Suppressor macrophage (primary cell): ENCODE measurements at places on chromosomes 12 and 14.

DNA sequence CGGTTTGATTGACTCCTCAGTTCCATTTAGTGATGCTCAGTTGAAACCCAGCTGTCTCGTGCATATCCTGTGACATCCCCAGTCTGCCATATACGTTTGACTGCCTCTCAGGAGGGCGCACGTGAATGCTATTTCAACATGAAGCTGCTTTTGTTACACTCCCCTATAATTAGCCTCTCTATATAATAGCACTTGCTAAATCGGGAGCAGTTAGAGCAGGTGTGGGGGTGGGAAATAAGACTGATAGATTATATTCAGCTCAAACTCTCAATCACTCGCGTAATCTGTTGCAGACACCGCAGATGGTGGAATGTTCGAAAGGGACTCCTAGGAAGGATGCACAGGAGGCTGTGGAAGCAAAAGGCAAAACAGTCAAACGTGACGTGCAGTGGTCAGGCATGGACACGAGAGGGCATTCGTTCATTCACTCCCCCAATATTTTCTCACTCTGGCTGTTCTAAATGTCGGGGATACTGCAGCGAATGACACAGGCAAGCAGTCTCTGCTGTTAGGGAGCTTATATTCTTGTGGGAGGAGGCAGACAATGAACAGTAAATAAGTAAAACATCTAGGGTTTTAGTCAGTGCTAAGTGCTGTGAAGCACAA is 29.8 kb downstream of the KCNA1 start:
- DNase-seq, result no peak

GRCh38 chr12:119744900-119745606 is 77.1 kb downstream of the PRKAB1 start:
- DNase-seq, result no peak

DNA sequence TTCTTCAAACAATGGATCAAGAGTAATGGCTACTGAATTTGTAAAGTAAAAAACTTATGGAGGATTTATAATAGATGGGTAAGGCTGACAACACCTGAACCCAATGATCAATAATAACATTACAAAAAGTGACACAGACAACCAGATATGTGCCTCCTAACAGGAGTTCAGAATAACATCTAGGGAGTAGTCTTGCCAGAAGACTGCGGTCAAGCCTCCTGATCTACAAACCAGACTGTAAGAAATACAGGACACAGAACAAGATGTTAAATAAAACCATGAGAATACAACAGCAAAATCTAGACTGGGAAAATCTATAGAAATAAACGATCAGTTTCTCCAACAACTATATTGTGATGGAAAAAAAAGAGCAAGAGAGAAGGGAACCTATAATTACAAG is 262.6 kb upstream of the TMTC1 start:
- no peak for DNase-seq

DNA sequence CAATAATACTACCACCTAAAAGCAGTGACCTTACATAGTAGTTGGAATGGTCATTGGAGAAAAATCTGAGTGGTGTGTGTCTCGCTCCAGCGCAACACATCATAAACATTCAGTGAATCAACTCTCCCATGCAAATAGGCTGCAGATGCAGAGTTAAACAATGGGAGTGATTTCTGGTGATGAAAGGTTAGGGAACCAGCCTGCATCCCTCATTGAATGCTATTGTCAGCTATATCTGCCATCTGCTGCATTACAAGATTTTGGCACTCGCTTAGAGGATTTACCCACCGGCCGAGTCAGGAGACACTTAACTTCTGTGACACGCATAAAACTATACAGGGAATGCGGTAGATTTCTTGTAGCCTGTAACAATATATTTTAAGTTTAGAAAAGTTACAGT is 900.9 kb downstream of the FLRT2 start:
- DNase-seq, result no peak

GRCh38 chr14:89342049-89342448 is 75.0 kb downstream of the FOXN3 start:
- DNase-seq, result no peak

DNA sequence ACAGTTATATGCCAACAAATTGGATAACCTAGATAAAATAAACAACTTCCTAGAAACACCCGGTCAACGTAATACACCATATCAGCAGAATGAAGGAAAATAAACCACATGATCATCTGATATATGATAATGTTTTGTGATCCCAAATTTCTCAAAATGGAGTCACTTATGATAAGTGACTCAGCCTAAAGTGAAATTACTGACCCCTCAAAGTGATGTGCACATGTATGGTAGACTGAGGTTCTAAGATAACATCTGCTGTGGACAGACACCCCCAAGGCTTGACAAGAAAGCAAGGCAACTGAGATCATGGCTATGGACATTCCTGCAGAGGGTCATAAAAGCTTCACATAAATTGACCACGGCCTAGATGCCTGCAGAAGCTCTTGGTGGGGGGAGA is 105.1 kb upstream of the DCN start:
- no peak for DNase-seq
